ENCODE measurements at places on chromosomes 13 and 19.
A peak's percentile ranks its signal among the peaks of the same experiment; 100 is the strongest.

DNA sequence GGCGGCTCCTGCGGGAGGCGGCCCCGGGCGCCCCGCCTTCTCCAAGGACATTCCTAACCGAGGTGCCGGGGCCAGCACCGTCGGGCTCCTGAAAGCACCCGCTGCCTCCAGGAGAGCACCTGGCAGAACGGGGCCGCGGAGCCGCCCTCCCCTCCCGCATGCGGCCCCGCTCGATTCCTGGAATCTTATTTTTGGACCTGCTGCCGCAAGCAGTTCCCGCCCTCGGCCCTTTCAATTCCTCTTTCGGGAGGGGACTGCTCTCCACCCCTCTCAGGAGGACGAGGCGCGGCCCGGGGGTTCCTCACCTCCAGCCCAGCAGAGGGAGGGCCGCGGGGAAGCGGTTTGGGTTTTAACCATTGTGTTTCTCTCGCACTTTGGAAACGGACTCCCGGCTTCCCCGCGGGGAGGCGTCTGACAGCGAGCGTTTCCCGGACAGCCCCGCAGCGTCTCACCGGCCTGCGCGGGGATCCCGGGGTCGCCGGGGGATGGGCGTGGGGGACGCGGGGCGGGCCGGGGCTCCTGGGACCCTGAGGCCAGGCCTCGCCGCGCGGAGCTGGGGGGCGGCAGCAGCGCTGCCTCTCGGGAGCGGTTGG is 849 bp downstream of the GAS6 start:
- DNase-seq: no peak

- no peak for DNase-seq
Observed at GRCh38 chr13:91946498-91947070, 548.2 kb downstream of the GPC5 start.

DNA sequence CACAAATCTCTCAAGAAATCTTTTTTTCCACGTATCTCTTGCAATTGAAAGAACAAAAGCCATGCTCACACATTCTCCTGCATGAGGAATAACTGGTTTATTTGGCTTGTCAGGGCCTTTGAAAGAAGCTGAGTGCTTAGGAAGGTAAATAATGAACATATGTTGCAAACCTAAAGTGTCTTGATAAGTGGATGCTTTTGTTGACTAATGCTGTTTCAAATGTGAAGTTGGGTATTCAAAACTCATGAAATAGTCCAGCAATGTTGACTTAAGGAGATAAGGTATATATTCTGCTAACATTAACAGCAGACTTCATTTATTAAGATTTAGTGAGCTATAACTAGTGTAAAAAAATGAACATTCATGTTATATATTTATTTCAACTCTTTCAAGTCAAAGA is 1792.7 kb upstream of the MIR17HG start:
- no peak for DNase-seq

DNA sequence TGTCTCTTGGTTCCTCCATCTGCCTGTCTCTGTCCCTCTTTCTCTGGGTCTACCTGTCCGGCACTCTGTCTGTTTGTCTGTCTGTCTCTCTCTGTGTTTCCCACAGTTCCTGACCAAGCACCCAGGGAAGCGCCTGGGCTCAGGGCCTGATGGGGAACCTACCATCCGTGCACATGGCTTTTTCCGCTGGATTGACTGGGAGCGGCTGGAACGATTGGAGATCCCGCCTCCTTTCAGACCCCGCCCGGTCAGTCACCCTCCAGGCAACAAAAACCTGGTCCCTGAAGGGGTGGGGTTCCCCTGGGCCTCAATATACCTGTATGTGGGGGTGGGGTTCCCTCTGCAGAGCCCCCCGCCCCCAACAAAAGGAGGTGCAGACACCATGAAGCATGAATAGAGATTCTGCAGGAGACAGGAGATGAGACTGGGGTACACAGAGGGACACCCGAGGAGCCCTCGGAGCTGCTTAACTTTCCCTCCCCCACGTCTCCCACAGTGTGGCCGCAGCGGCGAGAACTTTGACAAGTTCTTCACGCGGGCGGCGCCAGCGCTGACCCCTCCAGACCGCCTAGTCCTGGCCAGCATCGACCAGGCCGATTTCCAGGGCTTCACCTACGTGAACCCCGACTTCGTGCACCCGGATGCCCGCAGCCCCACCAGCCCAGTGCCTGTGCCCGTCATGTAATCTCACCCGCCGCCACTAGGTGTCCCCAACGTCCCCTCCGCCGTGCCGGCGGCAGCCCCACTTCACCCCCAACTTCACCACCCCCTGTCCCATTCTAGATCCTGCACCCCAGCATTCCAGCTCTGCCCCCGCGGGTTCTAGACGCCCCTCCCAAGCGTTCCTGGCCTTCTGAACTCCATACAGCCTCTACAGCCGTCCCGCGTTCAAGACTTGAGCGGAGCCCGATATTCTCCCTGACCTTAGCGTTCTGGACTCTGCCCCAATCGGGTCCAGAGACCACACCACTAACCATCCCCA is 2.6 kb upstream of the CACNG7 start:
- peak; percentile 81 for DNase-seq

DNA sequence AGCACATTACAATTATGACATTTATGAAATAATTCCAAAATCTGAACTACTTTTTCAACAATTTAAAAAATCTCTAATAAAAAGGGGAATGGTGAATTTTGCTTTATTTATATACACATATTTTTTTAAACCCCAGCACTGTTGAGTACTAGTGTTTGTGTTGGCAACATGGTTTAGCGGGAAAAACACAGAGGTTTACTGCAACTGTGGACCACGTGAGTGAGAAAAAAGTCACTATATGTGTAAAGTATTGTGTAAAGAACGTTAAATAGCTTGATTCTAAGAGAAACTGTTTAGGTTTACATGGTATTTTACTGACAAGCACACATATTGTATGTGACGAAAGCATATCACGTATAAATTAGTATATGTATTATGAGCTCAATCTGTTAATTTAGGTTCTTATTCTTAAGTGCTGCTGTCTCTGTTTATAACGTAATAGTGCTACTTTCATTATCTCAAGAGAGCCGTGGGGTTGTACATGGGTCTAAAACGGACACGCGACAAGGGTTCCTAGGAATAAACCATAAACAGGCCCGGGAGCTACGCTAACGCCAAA is 617 bp downstream of the SKA3 start:
- no peak for DNase-seq

GRCh38 chr13:79796136-79796535 is 315.2 kb downstream of the NDFIP2 start:
- no peak for DNase-seq

- DNase-seq: no peak
Observed at GRCh38 chr13:92463134-92463533, 763.5 kb upstream of the GPC6 start.

DNA sequence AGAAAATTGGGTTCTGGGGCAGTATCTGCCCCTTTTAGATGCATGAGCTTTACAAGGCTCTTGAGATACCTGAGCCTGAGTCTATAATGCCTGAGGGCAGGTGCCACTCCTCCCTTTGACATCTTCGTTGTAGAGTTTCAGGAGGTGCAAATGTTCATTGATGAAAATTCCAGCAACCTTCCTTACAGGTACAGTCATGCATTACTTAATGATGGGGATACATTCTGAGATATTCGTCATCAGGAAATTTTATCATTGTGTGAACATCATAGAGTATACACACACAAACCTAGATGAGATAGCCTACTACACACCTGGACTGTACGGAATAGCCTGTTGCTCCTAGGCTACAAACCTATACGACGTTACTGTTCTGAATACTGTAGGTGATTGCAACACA is 310.0 kb downstream of the SHISA2 start:
- DNase-seq: no peak

GRCh38 chr19:45011959-45012358 is 10.7 kb downstream of the RELB start:
- no peak for DNase-seq

DNA sequence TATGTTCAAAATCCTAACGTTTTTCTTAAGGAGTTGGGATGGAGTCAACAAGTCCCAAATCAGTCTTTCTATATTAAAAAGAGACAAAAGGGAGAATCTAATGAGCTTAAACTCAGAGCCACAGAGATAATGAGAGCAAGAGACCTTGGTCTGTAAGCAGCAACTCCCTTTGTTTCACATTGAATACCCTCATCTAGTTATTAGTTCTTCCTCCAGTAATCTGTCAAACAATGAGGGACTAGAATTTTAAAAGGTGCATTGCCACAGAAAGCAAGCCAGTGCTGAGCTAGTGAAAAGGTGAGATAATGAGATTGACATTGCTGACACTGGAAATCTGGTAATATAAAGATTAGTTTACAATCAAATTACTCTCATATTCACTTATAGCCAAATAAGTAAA is 718.6 kb downstream of the DACH1 start:
- no peak for DNase-seq

GRCh38 chr19:15675560-15675959 is 2.7 kb downstream of the CYP4F12 start:
- DNase-seq: no peak

- DNase-seq: no peak
Observed at GRCh38 chr13:28022848-28023518, 34.5 kb upstream of the URAD start.

- DNase-seq: no peak
Observed at GRCh38 chr13:37918116-37918714, 48.6 kb upstream of the TRPC4 start.

DNA sequence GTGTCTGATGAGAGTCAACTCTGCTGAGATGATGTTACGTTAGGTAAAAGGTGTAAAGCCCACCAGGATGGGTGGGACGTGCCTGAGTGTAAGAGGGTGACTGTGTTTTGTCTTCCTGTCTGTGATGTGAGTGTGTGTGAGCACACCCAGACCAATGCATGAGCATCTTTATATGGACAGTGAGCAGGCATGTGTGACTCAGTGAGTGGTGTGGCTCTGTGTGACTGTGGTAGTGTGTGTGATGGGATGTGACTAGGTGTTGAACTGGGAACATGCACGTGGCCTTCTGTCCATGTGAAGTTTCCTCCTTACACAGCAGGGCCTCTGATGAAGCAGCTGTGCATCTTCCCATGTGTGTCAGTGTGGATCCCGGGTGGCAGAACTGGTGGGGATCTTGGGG is 17.8 kb upstream of the LGALS16 start:
- no peak for DNase-seq

DNA sequence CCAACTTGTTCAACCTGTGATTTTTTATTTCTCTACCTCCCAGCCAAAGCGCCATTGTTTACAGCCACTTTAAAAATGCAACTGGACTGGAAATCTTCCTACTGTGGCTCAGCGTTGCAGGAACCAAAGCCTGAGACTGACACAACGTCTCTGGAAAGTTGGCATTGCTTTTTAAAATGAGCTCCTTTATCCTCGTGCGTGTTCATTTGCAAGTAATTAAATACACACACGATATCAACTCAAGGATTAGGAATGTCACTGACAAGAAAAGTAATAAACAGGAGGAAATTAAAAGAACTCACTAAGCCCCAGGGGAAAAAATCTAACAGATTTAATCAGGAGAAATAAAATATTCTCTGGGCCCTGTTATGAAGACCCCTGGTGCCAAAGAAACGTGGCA is 184.6 kb upstream of the IRS2 start:
- DNase-seq: no peak

DNA sequence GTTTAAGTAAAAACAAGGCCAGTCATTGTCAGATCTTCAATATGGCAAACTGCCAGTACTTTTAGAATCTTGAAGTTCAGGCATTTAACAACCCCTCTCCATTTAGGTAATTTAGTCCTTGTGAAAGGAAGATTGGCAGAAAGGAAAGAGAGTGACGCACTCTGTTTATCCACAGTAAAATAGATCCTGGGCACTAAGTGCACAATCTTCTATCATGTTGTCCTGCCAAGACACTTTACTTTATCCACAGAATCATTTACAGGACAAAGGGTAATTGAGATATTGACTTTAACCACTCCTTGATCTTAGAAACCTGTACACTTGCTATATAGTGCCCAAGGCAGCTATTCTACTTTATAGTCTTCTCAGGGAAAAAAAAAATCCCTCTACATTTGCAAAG is 786.4 kb upstream of the SLITRK1 start:
- no peak for DNase-seq

DNA sequence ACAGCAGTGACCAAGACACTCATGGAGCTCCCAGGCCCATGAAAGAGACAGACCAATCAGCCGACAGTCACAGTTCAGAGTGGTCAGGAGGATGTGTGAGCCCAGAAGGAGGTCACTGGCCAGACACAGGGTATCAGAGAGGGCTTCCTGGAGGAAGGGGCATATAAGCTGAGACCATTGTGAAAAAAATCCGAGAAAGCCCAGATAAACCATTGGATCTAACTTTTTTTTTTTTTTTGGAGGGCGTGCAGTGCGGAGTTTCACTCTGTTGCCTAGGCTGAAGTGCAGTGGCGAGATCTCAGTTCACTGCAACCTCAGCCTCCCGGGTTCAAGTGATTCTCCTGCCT is 4.2 kb downstream of the ITPKC start:
- DNase-seq: no peak

- DNase-seq: peak; percentile 32
Observed at GRCh38 chr13:20188667-20189553, 3.8 kb downstream of the GJB2 start.

DNA sequence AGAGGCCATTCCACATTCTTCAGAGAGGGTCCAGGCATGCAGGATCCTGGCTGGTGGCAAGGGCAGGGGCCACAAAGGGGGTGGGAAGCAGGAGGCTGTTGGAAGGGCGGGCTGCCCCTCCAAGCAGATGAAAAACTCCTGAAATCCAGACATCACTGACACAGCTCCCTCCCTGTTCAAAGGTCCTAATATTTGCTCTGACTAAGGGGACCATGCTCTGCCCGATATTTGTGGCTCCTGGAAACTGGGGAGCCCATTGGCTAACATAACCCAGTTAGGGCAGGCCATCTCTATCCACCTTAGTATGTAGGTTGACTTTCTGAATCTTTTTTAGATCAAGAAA is 3.3 kb upstream of the CDX2 start:
- DNase-seq: no peak

DNA sequence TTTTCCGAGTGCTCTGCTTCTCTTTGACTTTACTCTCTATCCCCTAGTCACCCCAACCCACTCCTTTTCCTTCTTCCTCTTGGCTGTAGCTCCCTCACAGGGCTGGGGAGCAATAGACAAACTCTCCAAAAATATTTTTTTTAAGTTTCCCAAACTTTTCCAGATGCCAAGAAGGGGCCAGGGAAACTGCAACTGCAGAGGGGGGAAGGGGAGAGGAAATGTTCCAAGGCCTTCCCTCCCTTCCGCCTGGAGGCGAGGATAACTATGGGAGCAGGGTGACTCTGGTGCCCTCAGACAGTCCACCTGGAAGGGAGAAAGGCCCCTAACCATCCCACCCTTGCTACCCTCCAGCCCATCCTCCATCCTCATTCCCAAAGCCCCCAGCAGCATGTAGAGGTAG is 49.4 kb downstream of the LYL1 start:
- no peak for DNase-seq

GRCh38 chr13:50936679-50937078 is 27.1 kb downstream of the RNASEH2B start:
- no peak for DNase-seq

DNA sequence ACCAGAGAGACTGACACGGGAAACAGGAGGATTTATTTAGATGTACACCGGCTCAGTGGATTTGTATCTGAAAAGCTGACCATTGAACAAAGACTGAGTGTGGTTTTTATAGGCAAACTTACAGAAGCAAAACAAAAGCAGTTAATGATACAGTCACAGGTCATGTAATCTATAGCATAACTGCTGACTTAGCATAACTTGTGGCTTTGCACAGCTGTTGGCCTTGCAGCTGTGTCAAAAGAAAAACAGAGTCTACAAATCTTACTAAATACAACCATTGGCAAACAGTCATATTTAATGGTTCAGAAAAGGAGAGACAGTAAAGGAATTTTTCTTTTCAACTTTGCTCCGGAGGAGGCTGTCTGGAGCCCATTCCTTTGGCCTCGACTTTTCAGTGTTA is 2.3 kb upstream of the ILF3 start:
- no peak for DNase-seq

Measured in activated CD4-positive, alpha-beta T cell treated with anti-CD3 and anti-CD28 coated beads for 48 hours (primary cell).